ENCODE measurements at places on chromosomes 5 and 9.

- DNase-seq, result no peak
These were observed 690.2 kb downstream of the NR2F1-AS1 start for GRCh38 chr5:92890841-92891244.

DNA sequence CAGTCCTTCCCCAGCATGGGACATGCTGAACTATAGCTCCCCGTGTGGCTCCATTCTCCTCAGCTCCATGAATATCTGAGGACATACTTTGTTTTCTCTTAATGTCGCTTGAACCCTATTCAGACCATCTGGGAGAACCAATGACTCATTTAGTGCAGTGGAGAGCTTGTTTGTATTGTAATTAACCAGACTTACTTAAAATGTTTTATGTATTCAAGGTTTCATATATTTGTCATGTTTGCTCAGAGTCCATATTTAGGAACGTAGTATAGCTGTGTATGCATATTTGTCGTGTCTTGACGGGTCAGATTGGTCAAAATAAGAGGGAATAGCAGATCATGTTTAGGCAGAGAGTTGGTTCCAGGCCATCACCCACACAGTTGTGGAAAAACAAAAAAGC, 150.1 kb upstream of the NTRK2 start:
- DNase-seq, result no peak

GRCh38 chr9:21965401-21965951, 28.7 kb downstream of the CDKN2A start:
- no peak for DNase-seq

DNA sequence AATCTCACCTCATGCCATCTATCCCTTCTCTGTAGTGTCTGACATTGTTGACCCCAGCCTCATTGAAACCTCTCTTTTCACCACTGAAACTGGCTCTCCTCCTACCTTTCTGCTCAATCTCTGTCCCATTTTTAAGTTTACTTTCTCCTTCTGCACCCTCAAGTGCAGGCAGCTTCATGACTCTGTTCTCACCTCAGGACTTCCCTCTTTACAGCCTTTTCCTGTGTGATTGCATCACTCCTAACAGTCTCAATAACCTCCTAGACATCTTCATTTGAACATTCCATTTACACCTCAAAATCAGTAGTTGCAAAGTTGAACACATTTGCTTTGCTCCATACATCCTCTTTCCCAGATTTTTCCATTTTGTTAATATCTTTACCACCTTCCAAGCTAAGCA, 172.1 kb downstream of the RASEF start:
- no peak for DNase-seq

GRCh38 chr5:76893294-76893693, 43.5 kb downstream of the S100Z start:
- no peak for DNase-seq

DNA sequence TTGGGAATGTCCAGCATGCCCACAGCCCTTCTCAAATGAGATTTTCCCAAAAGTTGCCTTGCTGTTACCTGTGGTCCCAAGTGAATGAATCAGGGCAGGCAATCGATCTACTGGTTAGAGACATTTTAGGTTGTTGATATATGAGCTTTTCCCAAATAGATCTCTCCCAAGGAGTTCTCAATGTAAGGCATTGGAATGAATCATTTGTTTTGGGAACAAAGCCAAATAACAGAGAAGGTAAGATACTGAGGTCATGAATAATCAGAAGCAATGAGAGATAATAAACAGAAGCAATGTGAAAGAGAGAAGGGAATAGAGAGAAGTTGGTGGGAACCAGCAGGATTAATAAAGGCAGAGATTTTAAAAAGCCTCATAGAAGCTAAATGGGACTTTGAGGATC, 93.6 kb upstream of the FER start:
- DNase-seq, result no peak

GRCh38 chr5:136034492-136034891, 5.7 kb downstream of the TGFBI start:
- no peak for DNase-seq

DNA sequence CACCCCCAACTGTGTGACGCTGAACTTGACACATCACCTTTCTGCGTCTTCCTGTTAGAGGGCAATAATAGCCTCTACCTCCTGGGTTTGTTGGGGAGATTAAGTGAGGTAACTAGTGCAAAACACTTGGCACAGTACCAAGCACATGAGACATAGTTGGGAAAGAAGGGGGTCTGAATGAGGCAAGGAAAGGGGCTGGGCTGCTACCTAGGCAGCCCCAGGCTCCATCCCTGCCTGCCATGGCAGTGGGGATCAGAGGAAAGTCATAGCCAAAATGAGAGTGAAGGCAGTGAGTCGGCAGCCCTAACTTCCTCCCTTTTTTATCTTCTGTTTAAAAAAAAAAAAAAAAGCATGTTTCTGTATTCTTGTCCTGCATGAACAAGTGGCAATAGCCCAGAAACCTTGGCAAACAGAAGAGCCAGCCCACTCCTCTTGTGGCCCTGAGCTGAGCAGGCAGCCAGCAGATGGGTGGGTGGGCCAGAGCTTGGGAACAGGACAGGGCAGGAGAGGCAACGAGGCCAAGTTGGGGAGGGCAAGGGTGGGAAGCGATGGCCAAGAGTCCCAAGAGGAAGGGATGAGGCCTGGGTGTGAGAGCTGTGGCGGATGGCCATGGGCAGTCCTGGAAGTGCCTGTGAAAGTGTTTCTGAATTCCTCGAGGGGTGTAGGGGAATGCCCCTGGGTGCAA, 11.4 kb downstream of the CAMK2A start:
- no peak for DNase-seq

Data from Panc1 (cell line).